Hematopoietic multipotent progenitor cell treated with erythropoietin and hydrocortisone succinate and interleukin-3 and kit ligand, for 15 days (in vitro differentiated cells): ENCODE measurements at places on chromosomes 11 and 22.

DNA sequence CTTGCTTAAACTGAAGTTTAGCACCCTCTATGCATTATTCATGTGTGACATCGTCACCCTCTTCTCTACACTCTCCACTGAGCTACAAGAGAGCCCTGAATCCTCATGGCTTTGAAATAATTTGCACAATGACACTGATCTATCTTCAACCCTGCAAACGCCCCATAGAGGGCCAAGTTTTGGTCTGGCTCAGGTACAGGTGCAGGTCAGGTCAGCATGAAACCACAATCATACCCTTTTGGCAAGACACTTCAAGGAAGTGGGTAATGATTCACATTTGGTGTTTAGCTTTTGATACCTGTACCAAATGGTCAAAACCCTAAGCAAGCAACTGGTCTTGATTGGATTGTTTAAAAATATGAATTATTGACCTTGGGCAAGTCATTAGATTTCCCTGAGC, 122.2 kb upstream of the CADM1 start:
- DNase-seq, result no peak

- DNase-seq, result no peak
Measured at GRCh38 chr22:38869663-38870062, 2.4 kb downstream of the CBX6 start.

- DNase-seq, result no peak
Measured at GRCh38 chr11:57812634-57813033, 51.0 kb downstream of the CTNND1 start.

GRCh38 chr11:67261640-67261945, 4.7 kb upstream of the GRK2 start:
- DNase-seq, result no peak

DNA sequence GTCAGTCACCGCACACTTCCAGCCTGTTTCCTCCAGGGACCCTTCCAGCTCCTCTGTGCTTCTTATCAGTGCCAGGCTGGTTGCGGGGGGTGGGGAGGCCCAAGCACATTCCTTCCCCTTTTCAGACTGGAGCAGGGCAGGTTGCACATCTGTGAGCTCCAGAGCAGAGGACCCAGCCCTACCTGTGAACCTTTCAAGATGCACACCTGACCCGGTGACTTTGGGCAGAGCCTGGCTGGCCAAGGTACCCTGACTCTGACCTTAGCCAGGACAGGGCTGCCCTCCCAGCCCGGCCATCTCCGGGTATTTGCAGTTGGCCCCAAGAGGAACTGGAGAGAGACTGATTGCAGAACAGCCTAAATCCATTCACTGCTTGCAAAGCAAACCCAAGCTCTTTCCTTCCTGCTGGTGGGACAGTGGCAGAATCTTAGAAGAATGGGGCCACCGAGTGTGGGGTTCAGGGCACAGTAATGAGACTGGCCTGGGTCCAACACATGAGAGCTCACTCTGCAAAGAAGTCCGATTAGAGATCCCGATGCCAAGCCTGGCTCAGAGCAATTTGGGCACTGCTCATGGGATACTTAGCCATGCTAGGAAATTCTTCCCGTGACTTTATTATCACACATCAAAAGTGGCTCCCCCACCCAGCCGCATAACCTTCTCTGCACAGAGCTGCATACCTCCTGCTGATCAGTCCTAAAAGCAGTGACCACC, 64.7 kb upstream of the CCND1 start:
- DNase-seq, result no peak

- DNase-seq, result no peak
Measured at GRCh38 chr11:34416088-34416487, 22.6 kb upstream of the CAT start.

- DNase-seq, result no peak
Measured at GRCh38 chr11:46102843-46103242, 18.4 kb downstream of the PHF21A start.

- DNase-seq, result peak; percentile 56
Measured at GRCh38 chr22:39446239-39446721, 10.5 kb upstream of the MGAT3 start.

DNA sequence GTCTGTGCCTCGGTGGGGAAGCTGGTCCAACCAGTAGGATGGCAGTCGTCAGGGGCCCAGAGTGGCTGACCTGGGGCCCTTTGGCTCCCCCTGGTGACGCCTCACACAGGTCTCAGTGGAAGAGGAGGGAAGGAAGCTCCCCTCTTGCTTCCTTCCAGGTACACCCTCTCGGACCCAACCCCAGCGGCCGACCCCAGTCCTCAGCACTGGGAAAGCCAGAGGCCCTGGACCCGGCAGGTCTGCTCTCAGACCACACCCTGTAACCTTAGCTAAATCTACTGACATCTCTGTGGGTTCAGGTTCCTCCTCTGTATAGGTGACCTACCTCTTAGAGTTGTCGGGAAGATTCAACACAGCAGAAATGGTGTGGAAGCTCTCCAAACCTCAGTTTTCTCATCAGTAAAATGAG, 3.4 kb upstream of the SCUBE1 start:
- peak; percentile 48 for DNase-seq

GRCh38 chr11:46659908-46660307, 40.5 kb downstream of the ARHGAP1 start:
- DNase-seq, result no peak

DNA sequence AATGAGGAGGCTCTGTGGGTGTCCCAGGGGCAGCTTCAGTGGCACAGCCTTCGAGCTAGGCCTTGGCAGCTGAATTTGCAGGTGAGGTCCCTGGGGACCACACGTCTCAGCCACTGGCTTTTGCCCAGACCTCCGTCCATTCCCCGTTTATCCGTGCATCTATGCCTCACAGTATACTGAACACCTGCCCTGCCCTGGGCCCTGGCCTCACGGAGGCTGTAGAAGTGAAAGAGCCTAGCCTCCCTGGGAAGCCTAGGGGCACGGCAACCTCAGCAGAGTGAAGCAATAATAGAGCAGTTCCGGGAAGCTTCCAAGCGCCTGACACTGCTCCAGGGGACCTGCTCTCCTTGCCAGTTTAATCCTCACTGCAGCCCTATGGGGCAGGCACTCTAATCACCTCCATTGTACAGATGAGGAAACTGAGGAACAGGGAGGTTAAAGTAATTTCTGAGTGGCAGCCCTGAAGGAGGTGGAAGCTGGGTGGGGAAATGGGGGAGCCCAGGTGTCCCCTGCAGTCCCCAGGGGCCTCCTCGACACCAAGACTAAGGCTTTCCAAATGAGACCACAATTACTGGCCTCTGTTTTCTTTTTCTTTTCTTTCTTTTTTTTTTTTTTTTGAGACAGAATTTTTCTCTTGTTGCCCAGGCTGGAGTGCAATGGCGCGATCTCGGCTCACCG, 2.7 kb upstream of the NFAM1 start:
- no peak for DNase-seq

GRCh38 chr11:10265936-10266335, 28.1 kb downstream of the SBF2 start:
- DNase-seq, result no peak

DNA sequence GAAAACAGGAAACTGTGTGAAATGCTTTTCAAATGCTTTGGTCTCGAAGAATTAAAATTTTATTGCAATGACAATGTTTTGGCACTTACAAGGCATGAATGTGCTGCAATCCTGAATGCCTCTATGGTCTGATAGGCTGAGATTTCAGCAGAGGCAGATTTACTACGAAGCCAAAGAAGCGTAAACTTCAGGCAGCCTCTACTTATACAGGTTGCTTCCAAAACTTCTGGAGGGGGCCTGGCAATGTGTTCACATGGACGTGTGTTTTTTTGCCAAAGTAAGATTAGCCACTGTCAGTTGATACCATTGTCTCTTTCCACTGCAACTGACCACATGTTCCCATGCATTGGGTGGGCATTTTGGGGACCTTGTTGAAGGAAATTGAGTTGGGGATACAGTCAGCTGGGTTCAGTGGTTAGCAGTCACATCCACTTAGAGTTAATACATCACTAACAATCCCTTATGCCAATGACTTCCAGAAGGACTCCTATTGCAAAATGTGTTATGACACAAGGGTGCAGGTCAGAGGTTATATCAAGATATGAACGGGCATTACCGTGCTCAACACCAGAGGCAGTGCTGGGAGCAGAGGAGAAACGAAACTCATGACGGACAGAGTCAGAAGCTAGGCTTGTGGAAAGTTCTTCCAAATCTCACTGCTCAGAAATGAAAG, 48.8 kb downstream of the ABTB2 start:
- no peak for DNase-seq

DNA sequence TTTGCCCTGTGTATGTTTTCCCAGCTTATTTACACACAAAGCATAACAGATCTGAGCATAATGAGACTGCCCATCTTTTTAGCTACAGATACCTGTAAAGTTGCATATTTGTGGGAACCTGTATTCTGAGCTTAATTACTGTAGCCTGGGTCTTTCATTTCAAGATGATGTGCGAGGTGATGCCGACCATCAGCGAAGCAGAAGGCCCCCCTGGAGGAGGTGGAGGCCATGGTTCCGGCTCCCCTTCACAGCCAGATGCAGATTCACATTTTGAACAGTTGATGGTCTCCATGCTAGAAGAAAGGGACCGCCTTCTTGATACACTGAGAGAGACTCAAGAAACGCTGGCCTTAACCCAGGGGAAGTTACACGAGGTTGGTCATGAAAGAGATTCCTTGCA, 1.5 kb downstream of the PPFIA1 start:
- DNase-seq, result no peak

DNA sequence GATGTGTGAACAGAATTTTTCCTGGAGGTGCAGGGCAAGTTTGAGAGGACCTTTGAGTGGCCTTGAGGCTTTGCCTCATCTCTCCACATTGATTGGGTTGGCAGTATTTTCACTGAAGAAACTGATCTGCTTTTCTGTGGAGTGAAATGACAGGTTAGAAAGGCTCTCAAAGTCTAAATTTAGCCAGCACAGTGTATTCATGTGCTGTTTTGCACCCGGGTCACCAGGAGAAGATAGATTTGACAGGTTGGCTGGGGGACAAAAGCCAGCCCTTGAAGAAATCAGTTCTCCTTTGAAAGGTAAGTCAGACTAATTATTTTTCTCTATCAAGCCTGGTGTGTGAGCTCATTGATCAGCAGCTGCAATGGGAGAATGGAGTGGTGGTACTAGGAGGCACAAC, 152.9 kb downstream of the DBX1 start:
- no peak for DNase-seq

GRCh38 chr11:121048464-121049233, 24.7 kb downstream of the TBCEL start:
- no peak for DNase-seq

DNA sequence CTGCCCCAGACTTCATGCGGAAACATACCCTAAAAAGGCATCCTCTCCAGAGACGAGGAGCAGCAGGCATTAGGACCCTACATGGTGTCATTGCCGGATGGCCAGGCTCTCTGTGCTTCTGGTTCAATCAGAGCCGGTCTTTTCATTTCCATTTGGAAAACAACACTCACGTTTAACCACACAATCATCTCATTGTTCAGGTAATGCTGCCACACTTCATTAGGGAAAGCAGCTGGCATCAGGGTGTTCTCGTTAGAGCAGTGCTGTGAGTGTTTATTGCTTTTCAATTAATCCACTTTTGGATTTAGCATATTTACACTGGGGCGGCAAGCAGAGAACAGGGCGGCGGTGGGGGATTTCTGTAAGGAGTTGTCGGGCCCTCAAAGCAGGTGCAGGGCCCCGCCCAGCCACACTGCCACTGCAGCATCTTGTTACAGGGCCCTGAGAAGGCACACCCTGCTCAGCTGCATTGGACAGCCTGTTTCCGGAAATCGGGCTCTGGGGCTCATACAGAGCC, 338.6 kb downstream of the SHANK2 start:
- DNase-seq, result no peak

DNA sequence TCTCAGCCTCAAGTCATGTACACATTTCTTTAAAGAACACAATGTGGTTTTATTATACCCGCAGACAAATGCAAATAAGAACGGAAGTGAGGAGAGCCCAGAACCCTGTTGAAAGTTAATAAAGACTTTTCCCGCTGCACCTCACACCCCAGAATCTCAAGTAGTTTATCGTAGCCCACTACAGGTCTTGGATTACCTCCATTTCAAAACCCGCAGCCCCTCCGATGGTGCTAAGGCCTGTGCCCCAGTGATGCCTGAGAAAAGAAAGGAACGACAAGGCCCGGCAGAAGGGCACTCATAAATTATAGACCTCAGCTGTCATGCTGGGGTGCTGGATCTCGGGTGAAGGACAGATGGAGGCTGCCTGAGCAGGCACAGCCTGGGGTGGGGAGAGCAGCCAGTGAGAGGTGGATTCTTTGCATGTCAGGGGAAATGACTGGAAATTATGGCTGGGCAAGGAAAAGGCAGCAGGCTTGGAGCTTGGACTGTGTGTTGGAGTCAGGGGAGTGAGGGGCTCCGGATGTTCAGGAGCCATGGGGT, 354.1 kb downstream of the NTM start:
- no peak for DNase-seq

- no peak for DNase-seq
Measured at GRCh38 chr22:40541300-40541699, 95.2 kb downstream of the MRTFA start.

DNA sequence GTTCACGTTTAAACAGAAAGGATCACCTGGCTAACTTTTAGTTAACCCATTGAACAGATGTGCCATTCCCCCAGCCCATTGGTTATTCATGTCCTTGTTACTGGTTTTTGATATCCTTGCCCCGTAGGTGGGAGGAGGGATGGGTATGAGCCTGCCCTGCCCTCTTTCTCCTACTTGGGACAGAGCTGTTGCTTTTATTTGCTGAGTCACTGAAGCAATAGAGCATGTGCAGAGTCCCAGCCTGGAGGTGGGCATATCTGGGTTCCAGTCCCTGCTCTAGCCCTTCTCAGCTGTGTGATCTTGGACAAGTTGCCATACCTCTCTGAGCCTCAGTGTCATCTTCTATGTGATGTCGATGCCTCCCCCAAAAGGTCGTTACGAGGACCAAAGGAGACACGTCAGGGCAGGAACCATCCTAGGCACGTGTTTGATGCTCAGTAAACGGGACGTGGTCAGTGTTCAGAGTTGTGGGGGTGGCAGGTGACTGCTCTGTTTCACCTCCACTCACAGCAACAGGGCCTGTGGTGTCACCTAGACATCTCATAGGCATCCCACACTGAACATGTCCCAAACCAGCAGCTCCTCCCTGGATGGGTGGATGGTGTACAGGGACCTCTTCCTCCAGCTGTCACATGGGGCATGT, 61.0 kb downstream of the BMAL1 start:
- peak; percentile 22 for DNase-seq

DNA sequence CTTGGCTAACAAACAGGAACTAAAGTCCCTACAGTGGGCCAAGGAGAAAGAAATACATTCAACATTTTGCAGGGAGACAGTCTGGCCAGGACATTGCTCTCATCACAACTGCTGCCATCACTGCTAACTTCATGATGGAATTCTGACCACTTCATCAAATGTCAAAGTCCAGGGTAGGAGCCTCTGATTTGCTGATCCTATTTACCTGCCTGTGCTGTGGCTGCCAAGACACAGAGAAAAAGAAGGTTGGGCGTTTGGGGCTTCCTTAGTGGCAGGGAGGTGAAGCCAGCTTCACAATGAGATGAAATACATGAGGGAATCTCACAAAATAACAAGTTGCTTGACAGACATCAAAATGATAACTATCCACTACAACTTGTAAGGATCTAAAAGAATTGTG, 343.9 kb upstream of the CADM1 start:
- no peak for DNase-seq
